Brain pericyte (primary cell): ENCODE measurements at places on chromosomes 1 and 21.

GRCh38 chr1:86035101-86035500 is 121.5 kb downstream of the COL24A1 start:
- DNase-seq = no peak

DNA sequence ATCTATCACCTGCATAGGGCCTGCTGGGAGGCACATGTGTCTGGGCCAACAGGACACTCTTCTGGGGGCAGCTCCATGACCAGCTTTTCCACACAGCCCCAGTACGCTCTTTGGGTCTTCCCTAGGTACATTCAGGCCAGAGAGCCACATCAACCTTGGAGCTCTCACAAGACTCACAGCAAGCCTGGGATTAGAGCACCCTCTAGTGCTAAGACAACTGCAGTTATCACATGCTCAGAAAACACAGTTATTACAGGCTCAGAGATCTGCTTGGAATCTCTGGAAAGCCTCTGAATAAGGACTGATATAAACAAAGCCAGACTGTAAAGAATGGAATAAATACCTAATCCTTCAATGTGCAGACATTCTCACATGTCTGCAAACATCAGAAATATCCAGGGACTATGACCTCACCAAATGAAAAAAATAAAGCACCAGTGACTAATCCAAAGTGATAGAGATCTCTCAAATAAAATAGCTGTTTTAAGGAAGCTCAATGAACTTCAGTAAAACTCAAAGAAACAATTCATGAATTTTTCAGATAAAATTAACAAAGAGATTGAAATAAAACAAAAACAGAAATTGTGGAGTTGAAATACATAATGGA is 563.9 kb upstream of the NR5A2 start:
- peak; percentile 30 for DNase-seq

- no peak for DNase-seq
Observed at GRCh38 chr21:39111931-39112550, 71.2 kb downstream of the PSMG1 start.

- no peak for DNase-seq
Observed at GRCh38 chr1:95731466-95731865, 497.5 kb downstream of the RWDD3 start.

GRCh38 chr1:225848030-225848955 is 33.9 kb downstream of the TMEM63A start:
- DNase-seq = no peak

DNA sequence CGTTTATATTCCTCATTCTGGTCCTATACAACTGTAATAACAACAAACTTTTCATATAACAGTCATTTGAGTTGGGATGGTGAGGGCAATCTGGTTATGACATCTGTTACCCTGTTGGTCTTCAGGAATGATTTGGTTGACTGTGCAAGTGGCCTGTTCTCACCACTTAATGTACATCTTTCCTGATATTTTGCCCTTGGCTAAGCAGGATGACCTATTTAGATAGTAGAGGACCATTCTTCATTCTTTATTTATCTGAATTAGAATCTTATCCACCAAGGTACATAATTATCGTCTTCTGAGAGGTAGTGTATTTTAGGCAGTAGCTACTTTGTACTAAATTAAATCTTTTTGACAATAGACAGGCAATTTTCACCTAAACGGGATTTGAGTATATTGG is 154.3 kb downstream of the DNM3 start:
- no peak for DNase-seq

DNA sequence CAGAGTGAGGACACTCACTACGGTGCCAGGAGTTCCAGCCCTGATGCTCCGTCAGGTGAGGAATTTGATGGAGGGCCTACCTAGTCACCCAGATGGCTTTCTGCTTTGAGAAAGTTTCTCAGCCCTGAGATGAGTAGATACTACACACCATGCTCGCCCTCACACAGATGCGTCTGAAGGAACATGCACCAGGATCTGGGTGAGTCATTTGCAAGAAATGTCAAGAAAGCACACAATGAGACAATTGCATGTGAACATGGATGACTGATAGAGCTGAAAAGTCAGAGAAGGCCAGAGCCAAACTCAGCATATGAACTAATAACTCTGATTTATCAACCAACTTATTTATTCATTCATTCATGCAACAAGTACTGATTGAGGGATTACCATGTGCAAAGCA is 483.9 kb downstream of the OMA1 start:
- DNase-seq = no peak

- DNase-seq = no peak
Observed at GRCh38 chr1:93749487-93749886, 67.8 kb upstream of the BCAR3 start.

GRCh38 chr1:20885121-20885520 is 98.0 kb upstream of the HP1BP3 start:
- no peak for DNase-seq

- no peak for DNase-seq
Observed at GRCh38 chr1:109986054-109986444, 1.5 kb downstream of the AHCYL1 start.

DNA sequence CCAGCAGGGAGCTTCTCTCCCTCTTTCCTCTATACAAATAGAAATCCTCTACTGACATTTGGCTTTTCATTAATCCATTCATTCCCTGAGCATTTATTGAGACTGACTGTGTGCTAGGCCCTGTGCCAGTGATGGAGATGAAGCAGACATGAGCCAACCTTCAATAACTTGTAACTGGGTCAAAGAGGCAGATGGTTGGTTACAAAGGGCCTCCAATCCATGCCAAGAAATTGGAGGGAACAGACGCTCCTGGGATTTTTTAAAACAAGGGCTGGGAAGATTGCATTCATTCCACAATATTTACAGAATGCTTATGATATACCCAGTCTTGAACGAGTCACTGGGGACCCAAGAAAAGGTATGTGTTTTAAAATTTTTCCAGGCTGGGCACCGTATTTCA is 6.2 kb downstream of the HPCAL4 start:
- DNase-seq = no peak

GRCh38 chr1:58721247-58721820 is 21.5 kb upstream of the MYSM1 start:
- DNase-seq = no peak

DNA sequence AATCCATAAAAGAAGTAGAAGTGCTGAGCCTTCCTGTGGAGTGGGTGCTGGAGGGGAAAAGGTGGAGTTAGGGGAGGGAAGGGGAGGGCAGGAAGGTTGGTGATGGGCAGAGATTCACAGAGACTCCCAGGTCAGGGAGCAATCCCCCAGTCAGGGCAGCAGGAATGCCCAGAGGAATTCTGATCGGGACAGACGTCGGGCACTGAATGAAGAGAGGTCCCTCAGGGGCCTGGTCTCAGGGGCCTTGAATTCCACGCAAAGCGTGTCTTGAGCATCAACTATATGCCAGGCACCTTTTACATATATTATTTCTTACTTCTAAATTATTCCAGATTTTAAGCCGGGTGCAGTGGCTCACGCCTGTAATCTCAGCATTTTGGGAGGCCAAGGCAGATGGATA is 7.2 kb upstream of the PADI1 start:
- no peak for DNase-seq

GRCh38 chr1:241635556-241636152 is 4.5 kb downstream of the CHML start:
- DNase-seq = no peak

- no peak for DNase-seq
Observed at GRCh38 chr21:45465611-45466329, 60.8 kb downstream of the COL18A1 start.

GRCh38 chr1:59230622-59231021 is 66.3 kb upstream of the FGGY start:
- no peak for DNase-seq

GRCh38 chr1:153688276-153688675 is 9.8 kb downstream of the NPR1 start:
- no peak for DNase-seq

GRCh38 chr1:221778535-221779142 is 36.8 kb upstream of the DUSP10 start:
- no peak for DNase-seq

GRCh38 chr1:67629370-67630075 is 55.5 kb upstream of the GADD45A start:
- DNase-seq = no peak

- no peak for DNase-seq
Observed at GRCh38 chr1:243244432-243244841, 10.6 kb downstream of the CEP170 start.

- DNase-seq = no peak
Observed at GRCh38 chr1:111480674-111481073, 6.9 kb downstream of the C1orf162 start.

GRCh38 chr1:209063767-209064659 is 519.5 kb upstream of the CAMK1G start:
- no peak for DNase-seq
